ENCODE measurements at places on chromosomes 13 and 19. TPM values are rescaled to one million over a fixed set of nuclear protein-coding genes. Genes with fewer than 3 reads are reported as not detected.

- H3K36me3 ChIP-seq, result no peaks in the 10 kb centered on the region
- H3K27me3 ChIP-seq, result no peaks in the 10 kb centered on the region
- no peak for DNase-seq
Observed at GRCh38 chr13:63449550-63449949, 2033.9 kb upstream of the PCDH20 start.

DNA sequence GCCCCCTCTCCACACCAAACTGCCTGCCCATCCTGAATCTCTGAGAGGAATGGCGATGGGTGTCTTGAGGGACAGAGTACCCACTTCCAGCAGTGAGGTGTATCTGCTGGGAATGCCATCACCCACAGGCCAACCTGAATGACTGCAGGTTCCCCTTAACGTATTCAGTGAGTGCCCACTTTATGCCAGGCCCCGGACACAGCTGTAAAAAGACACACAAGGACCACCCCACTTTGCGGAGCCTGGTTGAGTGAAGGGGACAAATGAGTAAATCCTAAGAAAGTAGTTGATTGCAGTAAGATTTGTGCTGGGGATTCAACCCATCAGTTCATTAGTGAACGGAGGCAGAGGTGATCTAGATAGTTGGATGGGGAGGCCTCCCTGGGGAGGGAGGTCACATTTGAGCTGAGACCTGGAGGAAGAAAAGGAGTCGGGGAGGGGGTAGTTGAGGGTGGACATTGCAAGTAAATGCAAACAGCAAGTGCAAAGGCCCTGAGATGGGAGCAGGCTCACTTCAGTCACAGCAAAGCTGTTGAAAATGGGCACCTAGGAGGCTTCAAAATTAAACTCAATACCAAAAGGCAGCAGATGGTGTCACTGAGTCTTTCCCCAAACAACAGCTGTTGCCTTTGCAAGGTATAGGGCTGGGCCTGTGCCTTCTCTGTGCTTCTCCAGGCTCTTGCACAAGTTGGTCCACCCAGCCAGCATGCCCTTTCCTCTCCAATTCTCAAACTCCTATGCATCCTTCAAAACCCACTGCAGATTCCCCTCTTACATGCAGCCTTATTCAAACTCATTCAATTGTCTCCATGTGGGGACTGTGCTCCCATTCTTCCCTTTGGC is 4.3 kb downstream of the GDF15 start:
- H3K4me1 ChIP-seq, result peaks cover 7% of the 10 kb centered on the region
- H3K27me3 ChIP-seq, result no peaks in the 10 kb centered on the region
- no peak overlapping the region for H3K4me3 ChIP-seq
- no peak for DNase-seq
- no peaks in the 10 kb centered on the region for H3K36me3 ChIP-seq

GRCh38 chr19:8210421-8211101 is 1.4 kb downstream of the CERS4 start:
- no peak overlapping the region for H3K27ac ChIP-seq
- no peaks in the 10 kb centered on the region for H3K27me3 ChIP-seq

GRCh38 chr13:63351533-63351932 is 1935.9 kb upstream of the PCDH20 start:
- no peaks in the 10 kb centered on the region for H3K27me3 ChIP-seq
- H3K4me3 ChIP-seq, result no peak overlapping the region
- H3K27ac ChIP-seq, result no peak overlapping the region
- H3K4me1 ChIP-seq, result no peaks in the 10 kb centered on the region
- no peaks in the 10 kb centered on the region for H3K36me3 ChIP-seq

DNA sequence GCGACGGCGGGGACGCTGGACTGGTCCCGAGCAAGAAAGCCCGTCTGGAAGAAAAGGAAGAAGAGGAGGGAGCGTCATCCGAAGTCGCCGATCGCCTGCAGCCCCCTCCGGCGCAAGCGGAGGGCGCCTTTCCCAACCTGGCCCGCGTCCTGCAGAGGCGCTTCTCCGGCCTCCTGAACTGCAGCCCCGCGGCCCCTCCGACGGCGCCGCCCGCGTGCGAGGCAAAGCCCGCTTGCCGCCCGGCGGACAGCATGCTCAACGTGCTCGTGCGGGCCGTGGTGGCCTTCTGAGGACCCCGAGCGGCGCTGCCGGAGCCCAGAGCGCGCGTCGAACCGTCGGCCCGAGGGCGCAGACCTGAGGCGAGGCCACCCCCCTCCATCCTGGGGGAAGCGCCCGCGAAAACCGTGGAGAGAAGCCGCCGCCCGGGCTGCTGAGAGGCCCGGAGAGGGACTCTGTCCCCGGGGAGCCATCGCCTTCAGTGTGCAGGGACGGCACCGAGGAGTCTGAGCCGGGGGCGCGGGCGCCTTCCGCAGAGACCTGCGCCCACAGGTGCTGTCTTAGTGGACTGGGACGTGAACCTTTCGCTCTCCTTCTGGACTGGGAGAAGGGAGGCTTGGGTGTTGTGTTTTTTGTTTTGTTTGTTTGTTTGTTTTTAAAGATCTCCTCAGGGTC is 3.5 kb downstream of the IER2 start:
- H3K36me3 ChIP-seq, result no peaks in the 10 kb centered on the region
- H3K4me3 ChIP-seq, result peak overlapping the region; percentile 86
- peak; percentile 36 for DNase-seq
- H3K27me3 ChIP-seq, result no peaks in the 10 kb centered on the region

DNA sequence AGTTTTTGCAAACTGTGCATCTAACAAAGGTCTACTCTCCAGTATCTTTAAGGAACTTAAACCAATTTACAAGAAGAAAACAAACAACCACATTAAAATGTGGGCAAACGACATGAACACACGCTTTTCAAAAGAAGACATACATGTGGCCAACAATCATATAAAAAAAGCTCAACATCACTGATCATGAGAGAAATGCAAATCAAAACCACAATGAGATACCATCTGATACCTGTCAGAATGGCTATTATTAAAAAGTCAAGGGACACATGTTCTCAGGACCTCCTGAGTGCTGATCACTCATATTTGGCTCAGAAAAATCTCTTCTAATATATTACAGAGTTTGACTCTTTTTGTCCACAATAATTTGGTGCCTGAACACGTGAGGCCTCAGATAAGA is 14.2 kb upstream of the LILRB1 start:
- no peak overlapping the region for H3K4me3 ChIP-seq
- H3K27me3 ChIP-seq, result no peaks in the 10 kb centered on the region
- no peaks in the 10 kb centered on the region for H3K36me3 ChIP-seq
- H3K4me1 ChIP-seq, result no peaks in the 10 kb centered on the region
- no peak overlapping the region for H3K27ac ChIP-seq

GRCh38 chr13:97003071-97003470 is 8.8 kb upstream of the OXGR1 start:
- H3K4me3 ChIP-seq, result no peak overlapping the region
- no peaks in the 10 kb centered on the region for H3K4me1 ChIP-seq
- no peak overlapping the region for H3K27ac ChIP-seq

GRCh38 chr19:10205636-10206035 is 10.9 kb upstream of the DNMT1 start:
- H3K27me3 ChIP-seq, result no peaks in the 10 kb centered on the region
- no peak for DNase-seq
- H3K4me3 ChIP-seq, result no peak overlapping the region

DNA sequence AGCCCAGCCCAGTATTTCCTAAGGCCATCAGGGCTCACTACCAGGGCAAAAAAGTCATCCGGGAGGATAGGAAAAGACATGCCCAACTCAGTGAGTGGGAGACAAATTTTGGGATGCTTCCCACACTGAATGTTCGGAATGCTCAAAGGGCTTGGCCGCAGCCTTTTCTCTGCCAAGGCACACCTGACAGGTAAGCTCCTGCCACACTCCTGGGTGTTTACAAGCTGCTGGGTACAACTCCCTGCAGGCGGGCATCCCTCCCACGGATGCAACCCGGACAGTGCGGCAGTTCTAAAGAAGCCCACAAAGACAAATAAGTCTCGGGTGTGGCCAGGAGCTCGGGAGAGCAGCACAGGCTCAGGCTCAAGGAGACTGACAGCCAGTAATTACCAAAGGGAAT is 28.1 kb downstream of the SLC7A1 start:
- no peaks in the 10 kb centered on the region for H3K36me3 ChIP-seq
- DNase-seq, result no peak
- H3K4me1 ChIP-seq, result no peaks in the 10 kb centered on the region
- no peaks in the 10 kb centered on the region for H3K27me3 ChIP-seq
- H3K27ac ChIP-seq, result no peak overlapping the region

GRCh38 chr19:12543855-12544254 is 7.4 kb downstream of the ZNF564 start:
- H3K27me3 ChIP-seq, result no peaks in the 10 kb centered on the region
- H3K36me3 ChIP-seq, result no peaks in the 10 kb centered on the region
- no peak for DNase-seq
- H3K27ac ChIP-seq, result no peak overlapping the region
- peaks cover 1% of the 10 kb centered on the region for H3K4me1 ChIP-seq

- H3K27me3 ChIP-seq, result no peaks in the 10 kb centered on the region
- no peaks in the 10 kb centered on the region for H3K36me3 ChIP-seq
- H3K4me3 ChIP-seq, result no peak overlapping the region
Observed at GRCh38 chr19:3580156-3580934, 4.9 kb upstream of the GIPC3 start.

DNA sequence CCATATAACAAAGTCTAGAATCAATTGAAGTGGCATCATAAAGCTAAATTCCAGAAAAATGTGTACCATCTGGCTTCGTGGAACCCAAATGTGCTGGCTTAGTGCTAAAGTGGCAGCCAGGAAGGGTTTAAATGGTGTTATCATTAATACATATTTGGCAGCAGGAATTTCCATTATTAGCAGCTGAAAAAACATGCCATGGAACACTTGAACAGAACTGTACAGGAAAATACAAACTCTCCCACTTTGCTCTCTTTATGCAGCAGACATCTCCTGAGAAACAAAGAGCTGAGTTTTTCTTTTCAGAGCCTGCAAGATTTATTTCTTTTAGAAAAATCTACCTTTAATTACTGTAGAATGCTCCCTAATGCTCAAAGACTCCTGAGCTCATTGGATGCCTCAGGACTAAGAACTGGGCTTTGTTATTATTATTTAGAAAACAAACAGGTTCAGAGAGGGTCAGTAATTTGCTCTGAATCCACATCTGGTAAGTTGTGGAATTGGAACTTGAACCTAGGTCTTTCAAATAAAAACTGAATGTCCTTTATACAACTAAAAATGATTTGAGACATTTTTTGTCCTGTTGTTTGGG is 179.0 kb downstream of the LACC1 start:
- DNase-seq, result no peak
- H3K27me3 ChIP-seq, result no peaks in the 10 kb centered on the region
- no peak overlapping the region for H3K27ac ChIP-seq
- H3K4me1 ChIP-seq, result no peaks in the 10 kb centered on the region
- no peaks in the 10 kb centered on the region for H3K36me3 ChIP-seq

- H3K27me3 ChIP-seq, result no peaks in the 10 kb centered on the region
- no peak for DNase-seq
- no peaks in the 10 kb centered on the region for H3K36me3 ChIP-seq
Observed at GRCh38 chr13:73212482-73212881, 153.7 kb downstream of the KLF5 start.

GRCh38 chr19:50658441-50659317 is 9.4 kb downstream of the C19orf81 start:
- H3K27me3 ChIP-seq, result no peaks in the 10 kb centered on the region
- no peaks in the 10 kb centered on the region for H3K36me3 ChIP-seq
- H3K4me1 ChIP-seq, result peaks cover 5% of the 10 kb centered on the region
- peak; percentile 30 for DNase-seq
- H3K27ac ChIP-seq, result no peak overlapping the region

Gene COX7A1
- 36.0 TPM for polyA plus RNA-seq

Gene OLFM4
- polyA plus RNA-seq, result 0.22 TPM

Gene SYMPK
- 37.7 TPM for polyA plus RNA-seq

Gene KLF16
- 0.63 TPM for polyA plus RNA-seq

Gene THSD1
- polyA plus RNA-seq, result 4.8 TPM

Gene RUVBL2
- polyA plus RNA-seq, result 53.1 TPM

Gene CD33
- polyA plus RNA-seq, result 16.5 TPM

Gene HNRNPA1L2
- 16.2 TPM for polyA plus RNA-seq

Gene IGSF23
- polyA plus RNA-seq, result not detected

All from ovary (tissue), 10 donors.